D721Med (cell line): ENCODE measurements at places on chromosomes 2 and 18.
A peak's percentile ranks its signal among the peaks of the same experiment; 100 is the strongest.

DNA sequence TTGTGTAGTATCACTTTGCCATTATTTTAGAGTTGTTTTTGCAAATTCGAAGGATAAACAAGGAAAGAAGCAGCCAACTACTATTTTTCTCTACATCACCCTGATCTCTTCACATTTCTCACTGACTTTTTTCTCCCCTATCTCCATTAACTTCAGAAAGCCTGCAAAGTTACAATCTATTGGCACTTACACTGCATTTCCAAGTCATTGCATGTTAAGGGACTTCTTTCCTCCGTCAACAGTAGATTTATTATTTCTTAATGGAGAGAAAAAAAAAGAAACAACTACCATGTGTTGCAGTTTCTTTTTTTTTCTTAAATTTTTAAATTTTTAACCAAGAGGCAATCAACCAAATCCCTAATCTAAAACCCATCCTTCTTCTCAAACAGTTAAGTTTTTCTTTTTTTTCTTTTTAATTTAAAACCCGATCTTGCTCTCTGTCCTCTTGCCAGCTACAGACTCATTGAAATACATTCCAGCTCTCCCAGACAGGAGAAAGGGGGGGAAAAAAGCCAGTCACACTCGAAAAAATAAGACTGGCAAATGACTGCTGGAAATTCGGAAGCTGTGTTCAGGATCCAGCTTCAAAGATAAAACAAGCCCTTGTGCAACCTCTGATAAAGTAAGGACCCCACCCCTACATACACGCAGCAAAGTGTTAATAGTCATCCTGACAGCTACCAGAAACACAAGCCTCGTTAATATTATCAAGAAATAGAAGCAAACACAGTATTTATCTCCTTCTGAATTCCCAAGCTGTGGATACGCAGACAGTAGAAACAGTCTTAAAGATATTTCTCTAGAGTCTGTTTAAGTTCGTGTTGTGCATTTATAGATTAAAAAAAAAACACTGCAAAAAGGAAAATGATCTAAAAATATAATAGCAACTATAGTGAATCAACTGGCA, 1.3 kb downstream of the LRRTM4 start:
- DNase-seq: no peak

DNA sequence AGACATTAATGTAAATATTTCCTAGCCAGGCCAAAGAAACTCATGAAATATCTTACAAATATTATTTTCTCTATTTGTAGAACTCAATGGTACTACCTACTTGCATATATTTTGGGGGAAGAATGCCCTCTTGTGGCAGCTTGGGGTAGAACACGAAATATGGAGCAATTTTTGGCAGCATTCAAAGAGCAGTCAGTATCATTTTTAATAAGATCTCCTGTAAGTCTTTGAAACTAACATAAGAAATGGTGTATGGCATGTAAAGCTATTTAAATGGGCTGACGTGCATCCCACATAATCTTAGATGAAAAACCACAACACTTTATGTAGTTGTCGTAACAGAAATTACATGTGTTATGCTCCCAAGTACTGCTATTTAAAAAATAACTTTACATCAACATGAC, 62.3 kb upstream of the CCDC195 start:
- DNase-seq: no peak

- no peak for DNase-seq
Measured at GRCh38 chr18:25306671-25307070, 45.3 kb downstream of the ZNF521 start.

DNA sequence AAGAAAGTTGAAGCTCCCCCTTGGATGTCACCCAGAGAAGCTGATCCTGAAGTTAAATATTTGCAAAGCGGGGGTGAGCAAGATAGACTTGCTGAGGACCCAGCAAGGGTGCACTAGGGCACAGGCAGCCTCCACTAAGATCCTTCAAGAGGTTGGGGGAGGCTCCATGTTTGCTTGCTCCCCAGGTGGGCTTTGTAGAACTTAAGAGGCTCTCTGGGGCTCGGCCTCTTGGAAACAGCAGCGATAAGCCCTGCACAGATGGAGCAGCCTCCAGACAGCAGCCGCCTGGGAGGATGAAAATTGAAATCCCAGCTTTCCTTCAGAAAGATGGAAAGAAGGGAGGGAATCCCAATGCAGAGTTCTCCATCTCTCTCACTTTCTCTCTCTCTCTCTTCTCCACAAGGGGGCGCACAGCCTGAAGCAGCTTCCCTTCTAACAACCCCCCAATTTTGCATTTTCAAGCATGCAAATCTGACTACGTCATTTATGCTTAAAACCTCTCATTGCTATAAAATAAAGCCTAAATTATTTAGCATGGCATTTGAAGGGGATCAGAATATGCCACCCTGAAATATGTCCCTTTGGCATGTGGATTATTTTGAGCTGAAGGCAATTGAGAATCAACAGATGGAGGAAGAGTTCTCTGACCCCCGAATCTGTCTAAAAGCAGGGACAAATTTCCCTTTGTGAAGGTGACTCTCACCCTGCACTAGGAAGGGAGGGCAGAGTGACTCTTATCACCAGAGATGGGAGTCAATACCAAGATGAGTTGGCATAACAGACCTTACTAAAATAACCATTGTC, 185.7 kb upstream of the KLHL29 start:
- no peak for DNase-seq

- DNase-seq: peak; percentile 27
Measured at GRCh38 chr18:8301427-8302172, 307.6 kb upstream of the RAB12 start.

DNA sequence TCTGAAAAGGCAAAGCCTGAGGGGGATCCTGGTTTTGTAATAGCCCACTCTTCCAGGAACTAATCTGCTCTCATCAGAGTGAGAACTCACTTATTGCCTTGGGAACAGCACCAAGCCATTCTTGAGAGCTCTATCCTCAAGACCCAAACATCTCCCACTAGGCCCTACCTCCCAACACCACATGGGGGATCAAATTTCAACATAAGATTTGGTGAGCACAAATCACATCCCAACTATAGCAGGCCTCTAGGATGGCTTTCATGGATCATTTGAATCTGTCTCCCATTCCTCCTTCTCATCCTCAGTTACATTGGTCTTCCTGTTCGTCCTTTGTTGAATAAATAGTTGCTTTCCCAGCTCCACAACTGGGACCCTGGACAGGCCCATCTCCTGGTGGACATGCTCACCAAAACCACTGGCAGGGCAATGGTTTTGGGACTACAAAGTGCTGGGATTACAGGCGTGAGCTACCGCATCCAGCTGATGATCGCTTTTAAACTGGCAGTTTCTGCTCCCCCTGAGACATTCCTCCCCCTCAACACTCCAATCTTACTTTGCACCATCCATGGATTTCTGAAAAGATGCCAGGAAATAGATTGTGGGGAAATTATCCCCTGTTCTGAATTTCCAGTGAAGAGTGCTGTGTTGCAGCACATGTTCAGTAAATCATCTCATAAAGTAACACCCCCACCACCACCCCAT, 42.6 kb downstream of the MCFD2 start:
- no peak for DNase-seq

GRCh38 chr18:56999823-57000222, 147.1 kb upstream of the BOD1L2 start:
- no peak for DNase-seq

DNA sequence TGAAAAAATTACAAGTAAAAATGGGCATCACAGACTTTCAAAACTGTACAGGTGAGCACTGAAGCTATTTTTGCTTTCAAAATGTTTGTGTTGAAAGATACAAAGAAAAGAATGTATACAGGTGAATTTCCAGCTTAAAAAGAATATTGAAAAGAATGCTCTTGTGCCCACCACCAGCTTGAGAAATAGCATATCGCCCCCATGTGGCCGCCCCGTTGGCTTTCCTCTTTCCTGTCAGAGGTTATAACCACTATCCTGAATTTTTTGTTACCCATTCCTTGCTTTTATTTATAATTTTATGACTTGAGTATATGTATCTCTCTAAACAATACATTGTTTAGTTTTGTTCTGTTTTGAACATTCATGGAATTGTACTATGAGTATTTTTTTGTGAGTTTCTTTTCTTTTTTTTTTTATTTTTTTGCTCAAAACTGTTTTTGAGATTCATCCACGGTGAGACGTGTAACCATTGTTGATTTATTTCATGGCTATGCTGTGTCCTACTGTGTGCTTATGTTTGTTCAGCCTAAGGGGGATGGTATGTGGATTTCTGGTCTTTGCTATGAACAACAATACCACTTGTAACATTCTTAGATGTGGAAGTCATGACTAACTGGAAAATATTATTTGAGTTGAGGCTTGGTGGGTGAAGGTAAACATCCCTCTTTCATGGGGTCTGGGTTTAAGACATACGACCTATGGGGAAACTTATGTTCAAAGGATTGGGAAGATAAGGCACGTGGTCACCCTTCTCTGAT, 11.6 kb downstream of the TRPM8 start:
- no peak for DNase-seq

DNA sequence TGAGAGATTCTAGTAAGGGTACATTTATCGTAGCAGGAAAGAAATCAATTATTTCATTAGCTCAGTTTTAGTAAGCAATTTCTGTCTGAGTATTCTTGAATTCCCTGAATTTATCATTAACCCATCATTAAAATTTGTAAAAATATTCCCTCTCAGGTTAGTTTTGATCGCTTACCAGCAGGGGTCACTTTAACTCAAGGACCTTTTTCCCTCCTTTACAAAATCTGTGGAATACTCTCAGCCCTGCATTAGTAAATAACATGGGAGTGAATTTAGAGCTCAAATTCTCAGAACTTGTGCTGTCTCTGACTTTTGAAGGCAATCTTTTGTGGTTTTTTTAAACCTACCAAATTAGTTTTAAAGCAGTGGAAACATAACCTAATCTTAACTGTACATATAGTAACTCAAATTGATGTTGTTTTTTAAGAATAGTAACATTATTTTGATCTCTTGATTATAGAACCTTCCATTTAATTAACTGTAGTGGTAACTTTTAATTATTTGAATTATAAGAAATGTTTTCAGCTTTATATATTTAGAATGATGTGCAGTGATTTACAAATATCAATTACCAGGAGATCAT, 97.2 kb downstream of the AGPS start:
- no peak for DNase-seq

- no peak for DNase-seq
Measured at GRCh38 chr18:69944436-69944835, 3.2 kb downstream of the CD226 start.
